ENCODE measurements at places on chromosomes 7 and 10.

DNA sequence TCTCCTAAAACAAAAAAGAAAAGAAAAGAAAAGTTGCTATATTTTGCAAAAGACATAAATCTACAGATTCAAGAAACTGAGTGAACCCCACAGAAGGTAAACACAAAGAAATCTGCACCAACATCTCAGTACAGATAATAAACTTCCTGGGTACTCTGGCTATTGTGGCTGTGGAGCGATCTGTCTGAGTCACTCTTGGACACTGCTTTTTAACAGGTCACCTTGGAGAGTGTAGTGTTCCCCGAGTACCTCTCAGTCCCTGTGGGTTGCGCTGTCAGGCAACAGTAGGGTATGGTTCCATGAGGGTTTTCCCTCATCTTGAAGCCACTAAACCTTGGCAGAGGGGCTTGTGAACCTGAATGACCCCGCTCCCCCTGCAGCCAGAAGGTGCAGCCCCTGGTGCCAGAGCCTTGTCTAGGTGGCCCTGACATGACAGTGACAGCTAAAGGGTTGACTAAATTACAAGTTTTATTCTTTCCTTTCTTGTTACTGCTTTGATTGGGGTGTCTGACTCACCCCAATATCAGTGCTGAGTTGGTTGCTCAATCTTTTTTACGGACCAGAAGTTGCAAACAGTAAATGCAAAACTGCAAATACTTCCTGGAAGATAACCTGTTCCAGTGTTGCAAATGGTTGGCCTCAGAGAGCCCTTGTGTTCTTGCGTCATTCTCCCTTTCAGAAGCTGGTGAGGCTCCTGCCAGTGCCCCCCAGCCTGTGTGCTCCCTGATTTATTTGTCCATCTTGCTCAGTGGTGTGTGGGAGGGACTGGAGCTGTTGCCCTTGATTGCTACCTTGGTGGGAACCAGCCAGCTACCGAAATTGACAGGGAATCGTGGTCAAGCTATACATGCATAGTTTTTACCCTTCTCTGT is 30.6 kb downstream of the POR start:
- peak; percentile 93 for DNase-seq

DNA sequence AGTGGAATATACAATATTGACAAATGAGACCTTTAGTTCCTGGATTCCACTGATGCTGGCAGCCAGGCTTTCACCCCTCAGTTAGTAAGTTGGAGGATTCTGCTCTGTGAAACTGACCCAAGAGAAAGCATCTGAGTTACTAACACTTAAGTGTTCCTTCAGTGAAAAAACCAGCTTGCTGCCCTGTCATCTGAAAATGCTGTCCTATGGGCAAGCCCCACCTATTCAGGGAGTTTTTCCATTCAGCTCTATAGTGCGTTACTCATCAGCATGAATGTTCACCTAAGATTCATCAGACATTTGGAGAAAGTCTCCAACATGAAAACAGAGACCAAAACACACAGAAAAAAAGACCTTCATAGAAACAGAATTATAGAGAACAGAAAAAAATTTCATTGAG is 37.9 kb downstream of the PRPF18 start:
- DNase-seq: no peak

GRCh38 chr10:124010024-124010423 is 83.4 kb downstream of the CHST15 start:
- DNase-seq: no peak

- no peak for DNase-seq
These were observed 92.1 kb downstream of the ZNF277 start for GRCh38 chr7:112298543-112299100.

DNA sequence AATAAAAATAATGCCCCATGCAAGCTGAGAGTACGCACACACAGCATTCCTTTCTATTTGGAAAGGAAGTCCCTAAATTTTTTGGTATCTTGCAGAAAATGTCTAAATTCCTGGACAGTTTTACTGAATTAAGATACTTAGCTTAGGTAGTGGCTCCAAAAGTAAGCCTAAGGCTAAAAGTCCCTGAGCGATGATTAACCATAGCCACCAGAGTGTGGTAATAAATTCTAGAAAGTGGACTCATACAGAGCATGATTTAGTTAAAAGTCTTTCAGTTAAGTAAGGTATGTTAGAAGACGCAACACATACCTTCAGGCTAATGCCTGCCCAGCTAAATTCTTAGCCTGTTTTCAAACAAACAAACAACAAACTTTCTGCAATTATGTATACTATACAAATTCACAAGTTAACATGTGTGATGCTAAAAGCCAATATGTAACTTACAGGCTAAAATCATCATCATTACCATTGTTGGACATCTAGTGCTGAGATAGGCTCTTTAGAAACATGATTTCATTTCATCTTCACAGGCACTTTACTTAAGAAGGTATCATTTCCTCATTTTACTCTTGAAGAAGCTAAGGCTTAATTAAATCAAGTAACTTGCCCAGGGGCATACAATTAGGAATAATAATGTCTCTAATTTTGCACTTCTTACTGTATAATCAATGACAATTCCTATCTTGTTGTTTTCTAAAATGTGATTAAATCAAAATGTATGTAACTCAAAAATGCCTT is 261.4 kb upstream of the YAE1 start:
- DNase-seq: no peak

DNA sequence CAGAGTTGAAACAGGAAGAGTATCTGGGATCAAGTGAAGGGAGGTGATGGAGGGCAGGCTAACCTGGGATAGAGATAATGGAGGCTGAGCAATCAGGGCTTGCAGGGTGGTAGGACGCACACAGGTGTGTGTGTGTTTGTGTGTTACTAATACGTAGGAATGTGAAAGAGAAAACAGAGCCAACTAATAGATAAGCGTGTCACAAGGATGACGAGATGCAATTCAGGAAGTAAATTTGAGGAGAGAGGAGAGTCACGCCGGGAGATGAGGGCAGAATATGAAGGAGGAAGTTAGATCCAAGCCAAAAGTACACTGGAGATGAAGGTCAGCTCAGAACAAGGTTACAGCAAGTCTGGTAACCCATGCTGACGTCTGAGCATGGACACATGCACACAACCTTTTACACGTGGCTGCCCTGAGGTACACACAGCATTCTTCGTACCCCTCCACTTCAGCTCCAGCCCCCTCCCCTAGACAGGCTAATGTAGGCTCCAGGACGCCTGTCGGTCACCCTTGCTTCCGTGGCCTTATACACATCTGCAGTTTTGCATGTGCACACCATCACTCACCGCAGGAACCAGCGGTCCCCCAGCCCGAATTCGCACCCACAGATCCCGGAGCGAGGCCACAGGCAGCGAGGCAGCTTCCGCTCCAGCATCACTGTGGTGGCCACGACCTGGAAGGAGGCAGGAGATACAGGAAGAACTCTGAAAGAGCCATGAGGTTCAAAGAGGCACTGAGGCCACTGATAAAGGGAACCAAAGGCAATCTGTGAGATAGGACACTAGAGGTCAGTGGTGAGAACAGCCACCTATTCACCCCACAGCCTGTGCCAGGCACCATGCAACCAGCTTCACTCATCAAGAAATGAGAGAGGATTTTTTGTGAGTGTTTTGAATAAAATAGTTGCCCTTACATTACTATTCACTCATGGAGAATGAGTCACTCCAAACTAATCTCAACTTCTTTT is 23.7 kb upstream of the TRPV6 start:
- DNase-seq: no peak

All from fibroblast of pulmonary artery (primary cell).